RWPE2 (cell line): ENCODE measurements at places on chromosomes 3 and 15.

- DNase-seq, result no peak
These were observed 48.7 kb downstream of the PRICKLE2 start for GRCh38 chr3:64176461-64176996.

DNA sequence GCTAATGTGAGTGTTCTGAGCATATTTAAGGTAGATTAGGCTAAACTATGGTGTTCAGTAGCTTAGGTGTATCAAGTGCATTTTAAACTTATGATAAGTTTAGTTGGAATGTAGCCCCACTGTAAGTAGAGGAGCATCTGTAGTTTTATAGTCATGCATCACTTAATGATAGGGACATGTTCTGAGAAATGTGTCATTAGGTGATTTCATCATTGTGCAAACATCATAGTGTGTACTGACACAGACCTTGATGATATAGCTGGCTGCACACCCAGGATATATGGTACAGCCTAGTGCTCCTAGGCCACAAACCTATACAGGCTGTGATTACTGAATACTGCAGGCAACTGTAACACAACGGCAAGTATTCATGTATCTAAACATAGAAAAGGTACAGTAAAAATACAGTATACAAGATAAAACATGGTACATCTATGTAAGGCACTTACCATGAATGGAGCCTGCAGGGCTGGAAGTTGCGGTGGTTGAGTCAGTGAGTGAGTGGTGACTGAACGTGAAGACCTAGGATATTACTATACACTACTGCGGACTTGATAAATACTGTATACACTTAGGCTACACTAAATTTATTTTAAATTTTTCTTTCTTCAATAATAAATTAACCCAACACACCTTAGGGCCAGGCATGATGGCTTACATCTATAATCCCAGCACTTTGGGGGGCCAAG is 17.9 kb downstream of the DNAH1 start:
- no peak for DNase-seq

DNA sequence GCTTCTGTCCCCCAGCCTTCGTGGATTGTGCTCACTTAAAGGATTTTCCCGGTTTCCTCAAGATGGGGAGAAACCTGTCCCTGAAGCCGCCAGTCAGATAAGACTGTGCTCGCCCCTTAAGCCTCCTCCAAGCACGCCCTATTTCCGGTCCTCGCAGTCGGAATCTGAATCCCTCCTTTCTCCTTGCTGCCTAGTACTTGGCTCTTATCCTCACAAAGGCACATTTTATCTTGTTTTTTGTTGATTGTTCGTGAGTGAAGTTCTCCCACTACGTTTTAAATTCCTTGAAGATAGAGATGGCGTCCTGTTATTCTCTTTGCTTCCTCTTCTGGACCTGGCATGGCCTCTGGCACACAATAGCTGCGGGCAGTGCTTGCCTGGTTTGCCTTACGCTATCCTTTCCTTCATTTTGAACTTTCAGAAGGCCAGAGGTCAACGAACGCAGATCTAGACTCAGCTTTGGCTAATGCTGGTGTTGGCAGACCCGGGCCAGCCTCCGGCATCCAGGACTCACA is 1.7 kb downstream of the CLDN11 start:
- no peak for DNase-seq

DNA sequence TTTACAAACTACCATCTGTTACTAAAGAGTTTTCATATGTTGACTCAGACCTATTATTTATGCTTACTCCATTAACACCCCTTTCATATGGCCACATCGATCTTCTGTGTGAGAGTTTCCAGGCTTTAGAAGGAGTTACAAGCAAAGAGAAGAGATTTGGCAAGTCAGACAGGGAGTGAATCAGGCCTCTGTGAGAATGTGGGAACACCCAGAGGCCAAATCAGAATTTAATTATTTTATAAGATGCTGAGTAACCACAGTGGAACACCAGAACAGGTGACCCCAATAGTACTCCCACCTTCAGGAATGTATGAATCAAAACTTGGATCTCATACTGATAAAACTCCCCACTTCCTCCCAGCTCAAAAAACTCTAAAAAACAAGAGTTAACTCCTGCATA is 42.0 kb downstream of the IFT57 start:
- DNase-seq, result no peak

DNA sequence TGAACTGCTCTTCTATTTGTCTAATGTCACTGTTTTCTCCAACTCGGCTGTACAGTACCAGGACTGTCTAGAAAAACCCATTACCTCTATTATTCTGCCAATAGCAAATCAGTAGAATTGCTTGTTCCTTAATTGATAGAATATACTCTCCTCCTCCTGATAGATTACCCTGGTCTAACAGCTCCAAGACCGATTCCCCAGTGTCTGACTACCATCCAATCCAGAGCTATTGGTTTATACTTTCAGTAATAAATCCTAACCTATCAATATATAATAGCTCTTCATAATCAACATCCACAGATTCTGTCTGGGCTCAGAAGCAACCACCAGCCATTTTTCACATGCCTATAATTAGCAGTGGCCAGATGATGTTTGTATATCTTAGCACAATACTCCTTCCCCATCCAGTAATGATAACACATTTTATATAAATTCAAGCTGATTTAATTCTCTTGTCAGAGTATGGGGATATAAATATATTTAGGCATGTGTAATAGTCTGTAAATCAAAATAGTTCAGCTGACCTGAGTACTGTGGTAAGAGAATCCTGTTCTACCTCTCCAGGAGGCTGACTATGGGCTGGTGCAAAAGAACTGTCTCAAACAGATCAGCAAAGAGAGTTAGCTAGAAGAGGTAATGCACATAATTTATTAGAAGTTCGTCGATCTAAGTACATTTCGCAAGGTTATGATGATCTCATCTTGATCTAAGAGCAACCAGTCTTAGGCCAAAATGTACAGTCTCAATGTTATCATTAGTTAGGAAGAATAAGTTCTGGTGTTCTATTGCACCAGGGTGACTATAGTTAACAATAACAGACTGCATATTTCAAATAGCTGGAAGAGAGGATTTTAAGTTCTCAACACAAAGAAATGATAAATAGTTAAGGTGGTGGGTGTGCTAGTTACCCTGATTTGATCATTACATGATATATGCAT is 193.4 kb downstream of the SHOX2 start:
- DNase-seq, result no peak

DNA sequence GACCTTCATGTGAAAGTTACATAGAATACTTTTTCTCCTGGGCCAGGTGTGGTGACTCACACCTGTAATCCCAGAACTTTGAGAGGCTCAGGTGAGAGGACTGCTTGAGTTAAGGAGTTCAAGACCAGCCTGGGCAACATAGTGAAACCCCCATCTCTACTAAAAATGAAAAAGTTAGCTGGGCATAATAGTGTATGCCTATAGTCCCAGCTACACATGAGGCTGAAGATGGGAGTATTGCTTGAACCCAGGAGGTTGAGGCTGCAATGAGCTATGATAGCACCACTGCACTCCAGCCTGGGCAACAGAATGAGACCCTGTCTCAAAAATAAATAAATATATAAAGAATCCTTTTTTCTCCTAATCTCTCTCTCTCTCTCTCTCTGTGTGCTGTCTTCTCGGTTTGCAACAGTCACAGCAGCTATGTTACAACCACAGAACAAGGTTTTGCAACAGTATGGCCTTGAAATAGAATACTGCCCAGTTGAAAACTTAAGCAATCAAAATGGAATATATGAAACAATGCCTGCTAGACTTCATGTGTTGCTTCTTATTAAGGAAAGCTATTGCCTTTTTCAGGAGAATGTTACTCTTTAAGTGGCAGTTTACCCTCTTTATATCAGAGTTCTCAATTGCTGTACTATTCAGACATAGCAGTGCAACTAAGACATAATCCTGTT is 12.3 kb upstream of the DENND4A start:
- DNase-seq, result no peak

- DNase-seq, result no peak
These were observed 61.3 kb upstream of the VGLL4 start for GRCh38 chr3:11705049-11705448.

- DNase-seq, result no peak
These were observed 202.0 kb downstream of the ADAMTSL3 start for GRCh38 chr15:83855956-83856355.

DNA sequence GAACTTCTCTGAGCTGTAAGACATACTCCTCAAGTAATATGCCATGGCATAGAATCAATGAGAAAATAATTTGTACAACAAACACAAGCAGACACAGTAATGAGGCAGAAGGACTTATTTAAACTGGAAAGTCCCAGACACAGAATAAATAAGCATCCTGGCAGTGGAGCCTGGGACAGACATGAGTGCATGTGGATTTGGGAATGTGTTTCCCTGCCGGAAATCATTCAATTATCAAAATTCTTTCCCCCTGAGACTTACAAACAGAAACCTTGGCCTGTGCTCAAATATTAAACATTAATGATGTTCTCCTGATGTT is 520.1 kb downstream of the ROBO1 start:
- DNase-seq, result no peak

GRCh38 chr3:81886081-81886480 is 124.6 kb upstream of the GBE1 start:
- no peak for DNase-seq

DNA sequence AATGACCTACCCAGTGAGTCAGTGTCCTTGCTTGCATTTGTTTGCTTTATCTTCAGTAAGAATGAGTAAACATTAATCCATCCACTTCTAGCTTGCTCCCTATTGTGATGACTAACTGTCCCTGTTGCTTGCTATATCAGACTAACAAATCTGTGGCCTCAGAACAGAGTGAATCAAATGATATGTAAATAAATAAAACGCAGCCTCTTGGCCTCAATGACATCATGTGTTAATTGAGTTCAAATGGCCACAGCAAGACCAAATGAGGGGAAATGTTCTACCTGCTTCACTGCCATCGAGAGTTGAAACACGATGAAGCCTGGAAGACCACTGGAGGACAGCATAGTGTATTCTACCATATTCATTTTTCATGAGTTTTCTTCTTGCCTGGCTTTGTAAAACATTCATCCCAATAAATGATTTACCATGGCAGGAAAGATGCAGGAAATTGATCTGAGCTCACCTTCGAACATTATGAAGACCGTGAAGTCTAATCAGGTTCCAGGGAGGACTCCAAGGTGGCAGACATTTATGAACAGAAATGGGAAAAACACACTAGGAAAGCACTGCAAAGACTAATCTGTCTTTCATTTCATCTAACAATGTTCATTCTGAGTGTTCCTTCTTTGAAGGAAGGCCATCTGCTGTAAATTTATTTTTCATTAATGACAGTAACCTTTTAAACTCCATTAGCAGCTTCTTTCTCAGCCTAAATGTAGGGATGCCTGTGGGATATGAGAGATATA is 1144.5 kb downstream of the TUSC7 start:
- no peak for DNase-seq

- DNase-seq, result no peak
These were observed 271.2 kb downstream of the CD47 start for GRCh38 chr3:107819656-107820055.

GRCh38 chr3:98846101-98846500 is 55.4 kb downstream of the DCBLD2 start:
- no peak for DNase-seq

- no peak for DNase-seq
These were observed 97.5 kb upstream of the PLXNA1 start for GRCh38 chr3:126885425-126885824.

GRCh38 chr15:48761393-48762158 is 49.3 kb downstream of the CEP152 start:
- DNase-seq, result no peak

DNA sequence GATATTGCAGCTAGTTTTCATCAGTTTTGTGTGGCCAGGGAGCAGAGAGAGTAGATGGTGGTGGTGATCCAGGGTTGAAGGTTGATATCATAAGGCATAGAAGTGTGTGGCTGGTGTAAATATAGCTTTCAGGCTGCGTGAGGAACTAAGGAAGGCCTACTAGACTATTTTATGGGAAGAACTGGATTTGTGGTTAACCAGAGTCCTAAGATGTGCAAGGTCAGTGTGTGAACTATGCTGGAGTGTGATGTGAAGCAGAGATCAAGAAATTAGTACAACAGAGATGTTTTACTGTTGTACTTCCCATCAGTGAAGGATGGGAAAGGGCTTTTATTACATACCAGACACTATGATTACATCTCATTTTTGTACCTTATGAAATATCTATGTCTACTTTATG is 41.5 kb downstream of the MAPK6 start:
- DNase-seq, result no peak

DNA sequence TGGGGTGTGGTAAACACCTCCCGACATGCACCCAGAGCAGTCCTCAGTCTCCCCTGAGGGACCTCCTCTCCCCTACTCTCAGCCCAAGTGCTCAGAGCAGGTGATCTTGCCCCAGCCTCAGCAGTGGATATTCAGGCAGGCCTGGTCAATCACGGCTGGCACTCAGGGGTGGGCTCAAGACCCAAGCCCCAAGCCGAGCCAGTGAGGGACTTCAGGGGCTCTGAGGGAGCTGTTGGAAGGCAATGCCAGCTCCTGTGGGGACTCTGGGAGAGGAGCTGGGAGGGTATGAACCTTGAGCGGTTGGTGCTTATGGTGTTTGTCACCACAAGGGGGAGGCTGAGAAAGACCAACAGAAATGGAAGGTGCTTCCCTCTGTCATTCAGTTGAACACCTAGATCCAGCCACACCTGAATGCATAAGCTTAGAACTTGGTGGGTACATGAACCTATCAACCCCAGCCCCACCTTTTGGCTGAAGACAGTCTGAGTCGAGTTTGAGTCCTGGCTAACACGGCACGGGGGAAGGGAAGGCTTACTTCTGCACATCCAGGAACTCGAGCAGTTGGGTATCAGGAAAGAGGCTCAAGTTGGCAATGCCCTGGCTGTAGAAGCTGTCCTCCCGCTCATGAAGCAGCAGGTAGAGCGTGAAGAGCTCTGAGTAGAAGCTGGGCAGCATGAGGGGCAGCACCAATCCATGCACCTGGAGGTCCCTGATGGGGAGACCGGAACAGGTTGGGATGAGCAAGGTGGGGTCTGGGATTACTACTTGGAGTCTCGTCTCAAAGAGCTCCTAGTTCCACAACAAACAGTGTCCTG is 19.2 kb downstream of the ALS2CL start:
- peak; percentile 30 for DNase-seq

GRCh38 chr15:98763179-98763578 is 114.8 kb downstream of the IGF1R start:
- DNase-seq, result no peak

DNA sequence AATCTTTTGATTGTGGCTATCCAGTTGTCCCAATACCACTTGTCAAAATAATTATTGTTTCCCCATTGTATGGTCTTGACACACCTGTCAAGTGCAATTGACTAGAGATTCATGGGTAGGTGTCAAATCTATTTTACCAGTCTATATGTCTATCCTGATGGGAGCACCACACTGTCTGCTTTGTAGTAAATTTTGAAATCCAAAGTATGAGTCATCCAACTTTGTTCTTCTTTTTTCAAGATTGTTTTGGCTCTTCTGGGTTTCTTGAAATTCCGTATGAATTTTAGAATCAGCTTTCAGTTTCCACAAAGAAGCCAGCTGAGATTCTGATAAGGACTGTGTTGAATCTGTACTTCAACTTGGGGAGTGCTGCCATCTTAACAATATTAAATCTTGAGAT is 71.9 kb downstream of the CSNK1G1 start:
- no peak for DNase-seq
